ENCODE measurements at places on chromosomes 12 and 14.

DNA sequence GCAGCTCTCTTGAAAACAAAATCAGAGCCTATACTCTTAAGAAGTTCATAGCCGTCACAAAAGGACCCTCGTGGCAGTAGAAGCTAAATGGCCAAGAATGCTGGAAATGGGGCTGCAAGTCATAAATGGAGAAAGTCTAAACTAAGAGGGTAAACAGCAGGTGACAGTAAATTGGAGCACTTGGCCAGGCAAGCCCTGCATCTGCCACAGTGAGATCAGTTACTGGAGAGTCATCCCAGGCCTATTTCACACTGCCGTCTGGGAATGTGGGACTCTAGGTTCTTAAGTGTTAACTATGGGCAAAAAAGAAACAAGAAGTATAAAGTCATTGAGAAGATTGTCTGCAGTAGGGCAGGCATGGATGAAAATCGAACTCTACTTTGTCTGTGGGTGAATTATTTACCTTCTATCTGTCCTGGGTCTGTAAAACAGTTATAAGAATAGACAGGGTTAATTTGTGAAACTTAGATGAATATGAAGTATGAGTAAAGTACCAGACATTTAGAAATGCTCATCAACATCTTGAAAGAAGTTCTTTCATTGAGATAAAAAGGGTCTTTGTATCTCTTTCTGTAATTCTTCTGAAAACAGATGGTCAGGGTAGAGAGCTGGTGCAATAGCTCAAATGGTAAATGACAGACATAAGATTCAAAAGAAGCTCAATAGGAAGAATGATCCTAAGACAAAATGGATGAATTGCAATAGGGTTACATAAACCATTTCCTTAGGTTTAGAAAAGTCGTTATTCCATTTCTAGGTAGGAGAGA, 792.5 kb downstream of the DIO2 start:
- DNase-seq = no peak

- DNase-seq = no peak
These were observed 75.6 kb upstream of the RASSF3 start for GRCh38 chr12:64534672-64535199.

DNA sequence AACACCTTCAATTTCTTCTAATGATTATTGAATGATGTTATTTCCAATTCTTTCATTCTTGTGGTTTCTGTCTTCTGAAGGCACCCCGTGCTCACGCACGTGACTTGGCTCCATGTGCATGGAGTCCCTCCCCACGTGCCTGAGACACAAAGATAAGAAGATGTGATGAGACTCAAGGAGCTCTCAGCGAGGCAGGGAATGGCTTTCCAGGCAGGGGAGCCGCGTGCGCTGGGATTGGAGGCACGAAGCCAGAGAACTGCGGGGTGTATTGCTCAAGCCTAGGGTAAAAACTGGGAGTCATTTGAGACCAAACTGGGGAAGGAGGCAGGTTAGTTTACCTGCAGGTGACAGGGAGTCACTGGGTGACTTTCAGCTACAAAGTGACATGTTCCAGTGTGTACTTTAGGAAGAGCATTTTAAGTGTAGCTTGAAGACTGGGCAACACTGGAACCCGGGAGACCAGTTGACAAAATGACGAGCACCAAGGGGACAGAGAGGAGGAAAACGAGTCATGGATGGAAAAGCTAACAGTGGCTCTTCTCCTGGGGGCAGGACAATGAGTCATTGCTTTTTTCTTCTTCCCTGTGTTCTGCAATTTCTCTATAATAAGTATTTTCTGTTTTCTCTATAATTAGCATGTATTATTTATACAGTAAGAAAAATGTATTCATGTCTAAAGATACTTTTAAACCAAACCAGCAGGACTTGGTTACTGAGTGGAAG, 311.7 kb upstream of the FKBP4 start:
- no peak for DNase-seq

- no peak for DNase-seq
These were observed 2.1 kb upstream of the ARHGDIB start for GRCh38 chr12:14963520-14963919.

DNA sequence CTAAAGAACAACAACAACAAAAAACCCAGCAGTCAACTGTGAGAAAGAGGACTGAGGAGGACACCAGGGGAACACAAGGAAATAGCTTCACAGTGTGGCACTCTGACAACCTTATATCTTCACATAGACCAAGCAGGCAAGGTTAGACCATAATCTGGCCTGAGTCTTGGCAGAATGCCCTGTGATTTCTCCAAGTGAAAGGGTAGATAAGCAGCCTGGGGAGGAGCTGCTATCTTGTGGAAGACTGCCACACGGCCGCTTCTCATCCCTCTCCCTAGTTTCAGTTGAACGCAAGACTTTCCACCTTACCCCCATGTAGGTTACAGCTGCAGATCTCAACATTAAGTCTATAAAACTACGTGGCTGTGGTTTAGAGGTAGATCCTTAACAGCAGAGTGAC, 3.7 kb downstream of the SLC25A21 start:
- no peak for DNase-seq

DNA sequence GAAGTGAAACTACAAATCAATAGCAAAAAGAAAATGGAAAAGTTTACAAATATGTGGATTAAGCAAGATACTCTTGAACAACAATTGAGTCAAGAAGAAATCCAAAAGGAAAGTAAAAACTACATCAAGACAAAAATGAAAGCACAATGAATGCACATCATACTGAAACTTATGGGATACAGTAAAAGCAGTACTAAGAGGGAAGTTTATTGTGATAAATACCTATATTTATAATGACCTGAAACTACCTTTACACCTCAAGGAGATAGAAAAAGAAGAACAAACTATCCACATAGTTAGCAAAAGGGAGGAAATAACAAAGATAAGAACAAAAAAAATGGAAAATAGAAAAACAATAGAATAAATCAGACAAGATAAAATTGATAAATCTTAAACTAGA, 375.0 kb downstream of the TRHDE start:
- no peak for DNase-seq

All from inflammatory macrophage (primary cell).